Activated naive CD4-positive, alpha-beta T cell treated with anti-CD3 and anti-CD28 coated beads, Interleukin-2, amount 10 ng/mL, durations not matched to agents 5 hours and 36 hours (primary cell): ENCODE measurements at places on chromosomes 16 and 17. TPM values are rescaled to one million over a fixed set of nuclear protein-coding genes. Genes with fewer than 3 reads are reported as not detected.

Gene GLIS2
- 0.38 TPM for total RNA-seq

Gene OR1F1
- not detected for total RNA-seq

Gene OR1G1
- total RNA-seq, result not detected

Gene MYH11
- total RNA-seq, result not detected

Gene SULT1A2
- total RNA-seq, result 0.36 TPM

Gene SCN4A
- total RNA-seq, result 0.08 TPM

Gene FKBP10
- total RNA-seq, result not detected

Gene CACNA1H
- total RNA-seq, result 1.9 TPM

Gene ATP1B2
- 0.18 TPM for total RNA-seq

Gene CETP
- not detected for total RNA-seq

Gene MYH1
- not detected for total RNA-seq

Gene CLEC18A
- 2.1 TPM for total RNA-seq

Gene PLA2G10
- total RNA-seq, result not detected

Gene HSD17B1
- total RNA-seq, result 0.51 TPM

Gene KRT24
- total RNA-seq, result not detected

Gene SLC12A3
- total RNA-seq, result not detected

Gene CCDC57
- total RNA-seq, result 72.9 TPM

Gene SRCIN1
- total RNA-seq, result not detected

Gene PIK3R6
- total RNA-seq, result 6.1 TPM

Gene LLGL2
- total RNA-seq, result 22.2 TPM

Gene SMARCD2
- 128 TPM for total RNA-seq

Gene PRKCB
- 84.9 TPM for total RNA-seq

Gene KRTAP9-4
- total RNA-seq, result not detected

Gene PIPOX
- 0.96 TPM for total RNA-seq

Gene KRTAP9-2
- not detected for total RNA-seq

Gene CBX4
- total RNA-seq, result 44.6 TPM

Gene ZFHX3
- 1.8 TPM for total RNA-seq

Gene TBC1D3G
- not detected for total RNA-seq

Gene ADAD2
- total RNA-seq, result not detected

Gene USH1G
- not detected for total RNA-seq

Gene SDK2
- total RNA-seq, result 23.6 TPM

Gene CES4A
- total RNA-seq, result 55.5 TPM

Gene TBC1D3D
- 0.63 TPM for total RNA-seq

Gene RAC3
- 6.0 TPM for total RNA-seq

Gene CCL7
- total RNA-seq, result not detected

Gene EVPL
- 0.14 TPM for total RNA-seq

Gene ALDH3A1
- 0.13 TPM for total RNA-seq

Gene OXLD1
- total RNA-seq, result 59.1 TPM

Gene MYH2
- total RNA-seq, result not detected

Gene ATP5PD
- total RNA-seq, result 239 TPM
